SIG-M5 (cell line): ENCODE measurements at places on chromosomes 2 and 18.

DNA sequence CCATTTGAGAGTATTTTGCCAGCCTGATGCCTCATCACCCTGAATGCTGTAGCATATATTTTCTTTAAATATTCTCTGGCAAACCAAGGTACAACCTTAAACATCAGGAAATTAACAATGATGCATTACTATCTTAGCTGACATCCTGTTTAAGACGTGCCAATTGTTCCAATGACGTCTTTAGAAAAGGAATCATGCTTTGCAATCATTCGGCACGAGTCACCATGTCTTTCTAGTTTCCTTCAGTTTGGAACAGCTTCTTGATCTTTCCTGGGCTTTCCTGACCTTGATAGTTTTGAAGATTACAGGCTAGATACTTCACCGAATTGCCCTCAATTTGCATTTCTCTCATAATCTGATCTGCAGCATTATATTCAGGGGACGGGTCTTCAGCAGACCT lies 88.2 kb upstream of the GLI2 start:
- DNase-seq: no peak

GRCh38 chr2:165450156-165450555 lies 19.3 kb upstream of the CSRNP3 start:
- DNase-seq: no peak

- DNase-seq: no peak
These were observed 63.0 kb upstream of the PSMD14 start for GRCh38 chr2:161245261-161245553.

DNA sequence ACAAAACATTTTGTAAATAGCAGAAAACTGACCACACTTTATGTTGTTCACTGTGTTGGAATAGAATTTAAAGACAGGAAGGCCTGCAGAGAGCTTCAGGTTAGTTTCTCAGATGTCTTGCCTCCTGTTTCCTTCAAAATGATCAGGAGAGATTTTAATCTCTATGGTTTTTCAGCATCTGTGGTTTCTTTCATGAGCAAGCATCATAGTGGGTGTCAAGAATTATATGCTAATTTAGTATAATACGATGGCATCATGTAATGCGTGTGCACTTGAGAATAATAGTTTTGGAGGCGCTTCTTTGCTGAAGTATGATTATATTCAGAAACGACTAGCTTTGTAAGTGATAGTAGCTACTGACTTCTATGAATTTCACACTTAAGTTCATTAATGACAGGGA lies 149.9 kb downstream of the PLCL1 start:
- no peak for DNase-seq
